ENCODE measurements at places on chromosomes 5 and 9.

GRCh38 chr9:13939701-13940490, 374.0 kb downstream of the NFIB start:
- no peak for DNase-seq

- no peak for DNase-seq
Measured at GRCh38 chr9:131610231-131610761, 65.0 kb downstream of the PRRT1B start.

DNA sequence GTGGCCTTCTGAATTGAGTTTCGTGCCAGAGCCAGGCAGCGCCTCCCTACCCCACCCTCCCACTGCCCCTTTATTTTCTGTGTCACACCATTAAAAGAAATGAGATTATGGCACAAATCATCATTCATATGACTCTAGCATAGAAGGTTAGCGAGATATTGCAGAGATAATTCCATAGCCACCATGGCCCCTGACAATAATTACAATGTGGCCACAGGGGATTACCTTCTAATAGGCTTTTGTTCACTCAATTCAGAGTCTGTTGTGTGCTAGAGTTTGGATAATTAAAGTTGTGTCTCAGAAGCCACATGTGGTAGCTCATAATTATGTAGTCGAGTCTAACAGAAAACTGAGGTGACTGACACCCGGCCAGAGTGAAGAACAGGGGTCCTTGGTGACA, 428.1 kb downstream of the ARHGEF28 start:
- DNase-seq: no peak

DNA sequence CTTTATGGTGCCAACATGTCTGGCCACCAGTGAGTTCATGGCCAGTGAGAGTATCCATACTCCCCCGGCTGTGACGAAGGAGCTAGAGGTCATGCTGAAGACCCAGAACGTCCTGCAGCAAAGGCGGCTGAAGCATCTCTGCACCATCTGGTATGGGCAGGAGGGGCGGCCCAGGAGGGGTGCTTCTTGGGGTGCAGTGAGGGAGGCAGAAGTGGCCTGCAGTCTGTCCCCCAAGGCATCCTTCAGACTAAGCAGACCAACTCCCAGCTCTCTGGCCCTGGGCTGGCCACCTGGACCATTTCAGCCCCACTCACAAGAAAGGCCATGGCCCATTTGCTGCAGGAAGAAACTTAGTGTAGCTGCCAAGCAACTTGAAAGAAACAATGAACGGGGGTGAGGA, 11.0 kb downstream of the CCDC180 start:
- no peak for DNase-seq

- DNase-seq: no peak
Measured at GRCh38 chr5:14197056-14197455, 53.9 kb downstream of the TRIO start.

DNA sequence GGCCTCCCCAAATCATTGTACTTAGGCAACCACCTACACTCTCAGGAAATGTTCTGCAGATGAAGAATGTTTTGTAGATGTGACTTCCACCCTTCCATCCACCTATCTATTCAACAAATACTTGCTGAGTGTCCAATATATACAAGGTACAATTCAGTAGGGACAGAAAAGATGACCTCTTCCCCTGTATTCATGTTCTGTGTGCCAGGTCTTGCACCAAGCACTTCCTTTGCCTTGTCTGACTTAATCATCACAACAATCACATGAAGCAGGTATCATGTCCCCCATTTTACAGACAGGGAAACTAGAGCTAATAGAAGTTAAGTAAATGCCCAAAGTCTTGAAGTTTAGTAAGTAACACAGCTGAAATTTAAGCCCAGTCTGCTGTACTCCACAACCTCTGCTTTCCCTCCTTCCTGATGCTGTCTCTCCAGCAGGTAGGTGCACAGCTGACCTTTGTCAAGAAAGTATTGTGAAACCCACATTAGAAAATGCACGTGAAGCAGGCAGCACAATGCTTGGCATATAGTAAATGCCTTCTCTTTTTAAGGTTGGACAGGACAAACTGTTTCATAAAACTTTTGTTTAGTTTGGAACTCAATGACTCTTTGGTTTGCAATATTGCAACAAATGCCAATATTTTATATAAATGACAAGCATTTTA, 296.5 kb downstream of the DEPDC1B start:
- no peak for DNase-seq

Measured in progenitor cell of endocrine pancreas (in vitro differentiated cells).